ENCODE measurements at places on chromosomes 1 and 21. TPM values are rescaled to one million over a fixed set of nuclear protein-coding genes. Genes with fewer than 3 reads are reported as not detected.

Gene PTAFR
- 0.47 TPM for total RNA-seq

Gene OR10Z1
- total RNA-seq, result not detected

Gene OR14I1
- total RNA-seq, result not detected

DNA sequence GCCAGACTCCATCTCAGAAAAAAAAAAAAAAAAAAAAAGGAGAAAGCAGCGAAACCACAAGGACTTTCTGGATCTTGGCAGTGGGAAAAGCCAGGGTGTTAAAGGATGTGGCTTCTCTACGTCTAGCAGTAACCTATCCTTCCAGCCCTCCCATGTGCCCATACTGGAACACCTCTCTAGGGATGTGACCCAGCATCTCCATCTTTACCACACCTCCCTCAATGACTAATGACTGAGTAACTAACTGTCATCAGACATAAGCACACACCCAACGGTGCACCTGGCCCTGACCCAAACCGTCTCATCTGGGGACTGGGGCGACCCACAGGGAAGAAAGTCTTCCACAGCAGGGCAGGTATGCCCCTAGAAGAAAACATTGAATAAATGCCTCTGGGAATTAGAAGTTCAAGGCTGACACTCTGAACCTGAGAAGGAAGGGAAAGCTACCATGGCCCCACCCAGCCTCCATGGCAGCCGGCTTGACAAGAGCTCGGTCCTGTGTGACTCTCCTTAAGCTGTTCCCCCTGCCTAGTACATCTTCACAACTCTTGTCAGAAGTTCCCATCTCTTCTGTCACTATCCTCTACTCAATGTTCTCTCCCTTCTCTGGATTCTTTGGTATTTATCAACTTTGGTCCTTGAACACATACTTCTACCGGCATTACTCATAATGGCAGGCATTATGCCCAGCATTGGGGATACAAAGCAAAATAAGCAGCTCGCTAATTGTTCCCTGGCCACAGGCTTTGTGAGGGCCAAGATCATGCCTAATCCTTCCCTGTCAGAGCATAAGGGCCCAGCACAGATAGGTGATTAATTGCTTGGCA, 14.8 kb upstream of the PAQR6 start:
- peaks cover 18% of the 10 kb centered on the region for H3K4me1 ChIP-seq
- no peaks in the 10 kb centered on the region for H3K27me3 ChIP-seq
- no peak overlapping the region for H3K4me3 ChIP-seq
- peak; percentile 45 for DNase-seq
- H3K27ac ChIP-seq, result peak overlapping the region; percentile 33

DNA sequence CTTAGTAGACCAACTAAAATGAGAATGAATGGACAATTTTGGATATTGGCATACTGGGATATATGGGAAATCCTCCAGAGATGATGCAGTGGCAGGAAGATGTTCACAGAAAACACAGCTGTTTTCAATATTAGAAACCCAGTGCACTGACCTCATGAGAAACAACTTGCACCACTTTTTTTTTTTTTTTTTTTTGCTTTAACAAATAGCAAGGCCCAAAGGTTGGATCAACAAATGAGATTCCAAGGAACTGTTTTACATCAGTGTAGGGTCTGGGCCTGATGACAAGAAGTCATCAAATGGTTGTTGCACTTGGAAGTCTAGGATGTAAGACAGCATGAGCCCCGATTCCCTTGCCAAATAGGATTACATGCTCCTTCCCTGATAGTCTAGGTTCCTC, 110.7 kb downstream of the SLC25A24 start:
- no peaks in the 10 kb centered on the region for H3K4me1 ChIP-seq
- DNase-seq, result no peak
- H3K36me3 ChIP-seq, result no peaks in the 10 kb centered on the region
- peaks cover 3% of the 10 kb centered on the region for H3K27me3 ChIP-seq
- no peak overlapping the region for H3K27ac ChIP-seq

DNA sequence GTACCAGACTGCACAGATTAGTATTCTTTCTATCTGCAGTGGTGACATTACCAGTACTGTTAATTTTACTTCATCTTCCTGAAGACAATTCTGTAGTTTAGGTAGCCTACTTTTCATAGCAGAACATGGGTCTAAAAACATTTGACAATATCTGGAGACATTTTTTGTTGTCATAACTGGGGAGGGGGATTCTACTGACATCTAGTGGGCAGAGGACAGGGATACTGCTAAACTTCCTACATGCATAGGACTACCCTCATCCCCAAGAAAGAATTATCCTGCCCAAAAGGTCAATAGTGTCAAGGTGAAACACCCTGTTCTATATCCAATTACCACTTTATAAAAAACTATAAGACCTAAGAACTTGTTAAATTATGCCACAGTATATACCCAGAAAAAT, 3.4 kb upstream of the ARHGAP29 start:
- H3K27me3 ChIP-seq, result no peaks in the 10 kb centered on the region
- peaks cover 3% of the 10 kb centered on the region for H3K4me1 ChIP-seq
- H3K36me3 ChIP-seq, result peaks cover 4% of the 10 kb centered on the region
- H3K27ac ChIP-seq, result no peak overlapping the region

DNA sequence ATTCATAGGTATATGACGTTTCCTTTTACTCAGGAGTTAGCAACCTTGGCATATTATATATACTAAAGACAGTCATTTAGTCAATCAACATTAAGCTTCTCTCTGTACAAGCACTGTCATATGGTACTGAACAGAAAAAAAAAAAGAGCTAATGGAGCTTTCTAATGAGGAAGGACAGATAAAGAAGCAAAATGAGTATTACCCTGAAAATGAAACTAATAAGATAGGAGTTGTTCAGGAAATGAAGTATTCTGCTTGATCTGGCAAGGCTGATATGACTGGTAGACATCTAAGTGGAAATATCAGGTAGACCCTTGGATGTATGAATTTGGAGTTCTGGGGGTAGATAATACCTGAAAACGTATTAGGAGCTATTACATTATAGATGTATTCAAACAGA, 4.3 kb upstream of the IKBKE start:
- H3K4me3 ChIP-seq, result no peak overlapping the region
- DNase-seq, result no peak
- H3K27ac ChIP-seq, result no peak overlapping the region
- H3K27me3 ChIP-seq, result no peaks in the 10 kb centered on the region
- H3K36me3 ChIP-seq, result peaks cover 21% of the 10 kb centered on the region

DNA sequence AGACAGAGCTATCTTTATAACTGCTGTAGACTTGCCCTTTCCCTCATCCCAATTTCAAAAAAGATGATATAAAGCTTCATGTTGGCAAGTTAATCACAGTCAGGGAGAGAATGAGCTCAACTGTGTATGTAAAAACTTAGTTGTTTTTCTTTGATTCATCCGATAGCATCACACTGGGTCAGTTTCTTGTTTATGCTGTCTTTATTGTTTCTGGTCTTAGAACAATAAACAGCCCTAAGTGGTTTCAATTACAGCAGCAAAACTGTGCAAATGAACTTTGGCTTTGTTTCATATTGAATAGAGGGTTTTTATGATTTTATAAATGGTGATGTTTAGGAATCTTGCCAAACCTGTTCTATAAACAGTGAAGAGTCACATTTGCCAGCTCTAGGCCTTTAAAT, 423.8 kb upstream of the CXADR start:
- DNase-seq, result no peak
- no peak overlapping the region for H3K27ac ChIP-seq

DNA sequence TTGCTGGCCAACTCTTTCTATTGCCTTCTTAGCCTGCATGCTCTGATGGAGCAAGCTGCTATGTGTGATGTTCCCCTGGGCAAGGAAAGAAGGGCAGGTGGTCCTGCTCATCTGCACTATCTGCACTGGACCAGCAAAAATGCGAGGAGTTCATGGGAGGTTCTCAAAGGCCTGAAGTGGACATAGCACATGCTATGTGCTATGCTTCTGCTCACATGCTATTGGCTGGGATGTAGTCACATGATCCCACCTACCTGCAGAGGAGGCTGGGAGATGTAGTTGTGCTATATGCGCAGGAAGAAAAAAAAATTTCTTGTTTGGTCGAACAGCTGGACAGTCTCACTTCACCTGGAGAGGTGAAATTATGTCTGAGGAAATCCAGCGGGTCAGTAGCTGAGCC, 587.7 kb downstream of the MATN1 start:
- H3K4me3 ChIP-seq, result no peak overlapping the region
- peaks cover 16% of the 10 kb centered on the region for H3K27me3 ChIP-seq
- H3K27ac ChIP-seq, result no peak overlapping the region
- H3K36me3 ChIP-seq, result no peaks in the 10 kb centered on the region

GRCh38 chr1:40030528-40031135, 9.9 kb upstream of the CAP1 start:
- no peaks in the 10 kb centered on the region for H3K27me3 ChIP-seq
- no peak overlapping the region for H3K4me3 ChIP-seq
- no peaks in the 10 kb centered on the region for H3K36me3 ChIP-seq
- peak; percentile 65 for DNase-seq
